ENCODE measurements at places on chromosomes 6 and 20. TPM values are rescaled to one million over a fixed set of nuclear protein-coding genes. Genes with fewer than 3 reads are reported as not detected.

The ELOVL2 gene
- 56.3 TPM for total RNA-seq

The GPR6 gene
- not detected for total RNA-seq

The MSH5 gene
- total RNA-seq = 6.3 TPM

The CRYBG1 gene
- total RNA-seq = 2.3 TPM

The LPA gene
- total RNA-seq = not detected

The CCN2 gene
- total RNA-seq = 953 TPM

Measured in MG63 (cell line).